ENCODE measurements at places on chromosomes 12 and 14. TPM values are rescaled to one million over a fixed set of nuclear protein-coding genes. Genes with fewer than 3 reads are reported as not detected.

GRCh38 chr12:8855891-8856290 is 33.5 kb downstream of the A2ML1 start:
- no peak for DNase-seq

- no peak for DNase-seq
These were observed 1037.8 kb downstream of the BCL11B start for GRCh38 chr14:98234208-98234607.

The ZDHHC22 gene
- total RNA-seq = not detected

The AMIGO2 gene
- total RNA-seq = 61.7 TPM

DNA sequence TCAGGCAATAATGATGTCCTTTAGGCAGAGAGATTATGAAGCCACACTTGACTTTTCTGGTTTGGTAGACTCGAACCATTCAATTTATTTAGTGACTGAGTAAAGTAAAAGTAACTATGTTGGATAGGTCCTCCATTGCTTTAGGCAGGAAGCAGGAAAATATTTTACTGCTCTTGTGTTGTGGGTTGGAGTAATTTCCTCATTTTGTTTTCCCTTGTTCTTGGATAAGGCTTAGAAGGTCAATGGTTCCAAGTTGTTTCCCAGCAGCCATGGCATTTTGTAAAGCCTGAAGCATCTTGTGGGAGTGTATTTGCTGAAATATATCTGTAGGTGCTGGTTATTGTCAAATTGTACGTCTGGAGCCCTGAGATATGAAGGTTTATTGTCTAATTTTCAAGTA is 161.2 kb upstream of the SLC38A2 start:
- no peak for DNase-seq

- no peak for DNase-seq
These were observed 345.9 kb upstream of the RGS6 start for GRCh38 chr14:71586131-71586897.
